NT2/D1 (cell line): ENCODE measurements at places on chromosomes 3 and 15.

DNA sequence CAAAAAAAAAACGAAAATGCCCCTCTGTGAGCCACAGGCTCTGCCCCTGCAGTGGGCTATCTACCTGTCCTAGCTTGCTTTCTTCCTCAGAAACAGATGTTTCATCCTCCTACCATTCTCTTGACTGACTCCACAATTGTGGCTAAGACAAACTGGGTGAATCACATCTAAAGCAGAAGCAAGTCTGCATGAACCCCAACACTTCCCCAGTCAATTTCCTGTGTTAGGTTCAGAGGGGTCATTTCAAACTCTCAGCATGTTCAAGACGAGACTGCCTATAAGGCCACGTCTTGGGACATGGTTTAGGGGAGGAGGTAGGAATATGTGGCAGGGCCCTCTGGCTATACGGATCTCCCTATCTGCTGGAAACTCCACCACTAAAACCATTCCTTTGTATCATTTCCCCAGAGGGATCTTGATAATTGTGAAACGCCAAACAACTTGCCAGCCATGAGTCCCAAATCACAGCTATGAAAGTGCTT lies 28.6 kb upstream of the ANKDD1A start:
- no peak for DNase-seq

GRCh38 chr15:94230883-94231722 lies at the start of gene MCTP2:
TSS of gene MCTP2 (plus strand) at chr15:94231561. CDS start at chr15:94298266, 66,705 bp downstream.
- peak; percentile 66 for DNase-seq

GRCh38 chr15:66815318-66815717 lies 113.3 kb downstream of the SMAD6 start:
- DNase-seq = no peak

DNA sequence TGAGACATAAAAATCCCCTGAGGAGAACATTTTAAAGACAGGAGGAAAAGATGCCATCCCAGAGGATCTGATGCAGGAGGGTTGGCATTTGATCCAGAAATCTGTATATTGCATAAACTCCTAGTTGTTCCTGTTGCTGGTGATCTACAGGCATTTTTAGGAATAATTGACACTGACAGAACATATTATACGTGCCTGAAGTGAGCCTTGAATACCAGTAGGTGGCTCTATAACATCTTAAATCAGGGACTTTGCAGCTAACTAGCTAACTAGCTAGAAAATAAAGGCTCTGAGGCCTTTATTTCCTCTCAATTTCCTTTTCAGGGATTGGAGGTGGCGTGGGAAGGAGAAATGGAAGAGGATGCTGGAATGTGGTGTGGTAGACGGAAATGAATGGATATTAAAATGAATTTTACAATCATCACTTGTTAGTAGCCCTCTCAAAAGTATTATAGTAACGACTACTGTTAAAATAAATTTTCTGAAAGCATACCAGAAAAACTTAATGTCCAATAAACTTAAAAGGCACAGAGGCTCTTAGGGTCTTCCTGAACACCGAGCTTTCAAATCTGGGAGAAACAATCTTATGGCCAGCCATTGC lies 73.8 kb upstream of the ZBED2 start:
- no peak for DNase-seq

DNA sequence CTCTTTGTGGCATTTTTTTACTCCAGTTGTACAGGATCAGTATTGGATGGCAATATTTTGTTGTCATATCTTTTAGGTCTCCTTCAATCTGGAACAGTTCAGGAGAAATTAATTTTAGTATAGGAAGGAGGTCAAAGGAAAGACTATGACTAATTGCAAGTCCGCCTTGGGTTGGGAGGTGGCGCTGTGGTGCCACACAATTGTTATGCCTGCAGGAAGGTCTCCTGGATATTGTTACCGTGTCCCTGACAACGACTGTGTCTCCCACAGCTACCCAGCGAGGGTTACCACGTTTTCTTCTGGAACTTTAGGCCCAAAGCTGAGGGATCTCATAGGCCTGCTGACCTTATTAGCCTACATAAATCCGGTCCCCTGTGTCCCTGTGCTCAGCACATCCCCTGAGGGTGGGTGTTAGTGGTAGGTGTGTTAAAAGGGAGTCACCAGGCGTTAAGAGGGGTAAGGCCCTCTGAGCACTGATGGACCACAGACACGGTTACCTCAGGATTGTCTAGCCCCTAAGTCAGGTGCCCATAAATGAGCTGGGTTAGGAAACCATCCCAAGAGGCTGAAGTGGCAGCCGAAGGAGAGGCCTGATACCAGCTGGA lies 31.5 kb downstream of the KCNAB1 start:
- peak; percentile 84 for DNase-seq

- no peak for DNase-seq
These were observed 17.2 kb downstream of the TSEN2 start for GRCh38 chr3:12501360-12502020.

- no peak for DNase-seq
These were observed 45.0 kb downstream of the SUCNR1 start for GRCh38 chr3:151918253-151919029.

- DNase-seq = no peak
These were observed 72.0 kb downstream of the LARS2 start for GRCh38 chr3:45460361-45460760.

DNA sequence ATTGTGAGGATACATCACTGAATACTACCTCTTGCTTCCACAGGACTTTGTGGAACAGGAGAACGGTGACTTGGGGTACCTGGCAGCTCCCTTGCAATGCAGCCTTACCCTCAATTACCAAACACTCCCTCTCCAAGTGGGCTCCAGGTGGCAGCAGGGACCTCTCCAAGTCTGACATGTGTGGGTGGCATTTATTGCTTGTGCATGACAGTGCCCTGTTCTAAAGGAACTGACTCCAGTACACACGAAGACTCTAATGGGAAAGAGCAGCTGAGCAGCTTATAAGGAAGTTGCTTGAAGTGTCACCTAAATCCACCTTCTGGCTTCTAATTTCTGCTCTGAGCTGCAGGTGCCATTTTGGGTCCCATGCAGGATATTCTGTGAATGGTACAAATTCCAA lies 174.1 kb upstream of the SLCO3A1 start:
- DNase-seq = no peak

- no peak for DNase-seq
These were observed 64.0 kb downstream of the FLNB start for GRCh38 chr3:58072052-58072762.

DNA sequence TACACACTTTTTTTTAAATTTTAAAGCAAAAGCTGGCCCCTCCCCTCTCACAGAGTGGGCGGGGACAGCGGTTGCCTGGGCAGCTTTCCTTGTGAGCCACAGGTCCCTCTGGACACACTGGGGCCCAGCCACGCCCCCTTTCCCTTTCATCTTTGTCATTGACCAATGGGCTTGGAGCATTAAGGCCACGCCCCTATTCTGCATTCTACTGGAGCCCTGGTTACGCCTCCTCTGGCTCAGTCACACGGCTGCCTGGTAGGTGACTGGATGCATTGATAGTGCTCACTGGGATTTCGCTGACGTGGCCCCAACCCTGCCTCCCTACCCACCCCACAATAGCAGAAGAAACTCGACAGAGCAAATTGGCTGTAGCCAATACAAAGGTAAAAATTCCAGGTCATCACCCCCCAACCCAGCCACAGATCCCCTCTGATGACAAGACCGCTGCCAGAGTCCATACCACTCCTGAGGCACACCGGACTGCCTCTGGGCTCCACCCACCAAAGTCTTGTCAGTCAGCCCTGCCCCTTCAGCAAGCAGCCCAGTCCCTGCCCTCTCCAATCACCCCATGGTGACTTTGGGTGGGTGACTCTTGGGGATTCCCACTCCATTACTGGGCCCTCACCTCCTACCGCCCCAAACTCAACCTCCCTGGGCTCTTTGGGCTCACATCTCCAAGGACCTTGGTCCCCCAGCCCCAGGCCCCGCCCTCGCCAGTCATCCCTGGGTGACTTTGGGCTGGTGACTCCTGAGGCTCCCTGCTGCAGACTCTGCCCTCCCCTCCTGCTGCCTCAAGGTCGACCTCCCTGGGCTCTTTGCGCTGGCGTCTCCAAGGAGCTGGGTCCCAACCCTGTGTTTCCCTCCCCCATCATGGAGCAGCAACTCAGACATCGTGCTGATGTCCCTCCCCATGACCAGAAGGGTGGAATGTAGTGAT lies 112.2 kb upstream of the FAN1 start:
- DNase-seq = no peak

DNA sequence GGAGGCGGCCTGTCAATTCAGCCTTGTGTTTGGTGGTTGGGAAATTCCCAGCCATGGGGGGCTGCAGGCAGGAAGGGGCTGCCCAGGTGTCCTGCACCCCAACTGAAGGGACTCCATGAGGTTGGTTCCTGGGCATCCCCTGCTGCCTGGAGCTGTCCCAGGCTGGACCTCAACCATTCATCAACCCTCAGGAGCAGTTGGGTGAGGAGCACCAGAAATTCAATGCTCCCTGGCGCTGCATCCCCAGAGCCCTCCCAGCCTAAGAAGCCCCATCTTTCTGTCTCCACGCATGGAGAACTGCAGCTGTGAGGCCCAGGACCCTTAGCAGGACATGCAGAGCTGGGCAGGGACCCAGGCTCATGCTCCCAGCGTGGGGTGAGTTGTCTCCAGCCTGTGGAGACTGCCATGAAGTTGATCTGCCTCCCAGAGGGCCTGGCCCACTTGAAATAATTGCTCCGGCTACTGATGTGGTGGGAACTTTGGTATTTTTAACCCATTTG lies 8.0 kb upstream of the SEMA3B start:
- no peak for DNase-seq

GRCh38 chr3:131591394-131592014 lies 88.7 kb upstream of the MRPL3 start:
- DNase-seq = no peak

- peak; percentile 83 for DNase-seq
These were observed 26.7 kb downstream of the NRROS start for GRCh38 chr3:196666001-196666867.

- peak; percentile 87 for DNase-seq
These were observed 89.0 kb upstream of the STRIT1 start for GRCh38 chr3:155382396-155383042.

DNA sequence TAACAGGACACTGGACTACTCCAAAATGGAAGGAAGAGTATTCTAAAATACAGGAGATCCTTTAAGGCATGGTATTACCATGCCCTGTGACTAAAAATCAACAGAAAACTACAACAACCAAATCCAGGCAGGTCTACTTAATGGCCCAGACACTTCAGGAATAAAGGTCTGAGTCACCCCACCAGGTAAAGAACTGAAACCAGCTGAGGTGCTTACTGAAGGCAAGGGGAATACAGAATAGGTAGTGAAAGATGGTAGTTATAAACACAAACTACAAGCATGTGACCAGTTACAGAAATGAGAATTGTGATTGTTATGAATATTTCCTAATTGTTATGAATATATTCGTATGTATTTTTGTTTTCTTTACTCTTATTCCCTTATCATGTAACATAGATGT lies 13.4 kb downstream of the IFT57 start:
- no peak for DNase-seq

- no peak for DNase-seq
These were observed 86.9 kb downstream of the ASB7 start for GRCh38 chr15:100689131-100689899.

GRCh38 chr3:151770956-151771355 lies 37.2 kb downstream of the AADACL2 start:
- DNase-seq = no peak

- no peak for DNase-seq
These were observed 495.2 kb upstream of the TBL1XR1 start for GRCh38 chr3:177692304-177692975.

DNA sequence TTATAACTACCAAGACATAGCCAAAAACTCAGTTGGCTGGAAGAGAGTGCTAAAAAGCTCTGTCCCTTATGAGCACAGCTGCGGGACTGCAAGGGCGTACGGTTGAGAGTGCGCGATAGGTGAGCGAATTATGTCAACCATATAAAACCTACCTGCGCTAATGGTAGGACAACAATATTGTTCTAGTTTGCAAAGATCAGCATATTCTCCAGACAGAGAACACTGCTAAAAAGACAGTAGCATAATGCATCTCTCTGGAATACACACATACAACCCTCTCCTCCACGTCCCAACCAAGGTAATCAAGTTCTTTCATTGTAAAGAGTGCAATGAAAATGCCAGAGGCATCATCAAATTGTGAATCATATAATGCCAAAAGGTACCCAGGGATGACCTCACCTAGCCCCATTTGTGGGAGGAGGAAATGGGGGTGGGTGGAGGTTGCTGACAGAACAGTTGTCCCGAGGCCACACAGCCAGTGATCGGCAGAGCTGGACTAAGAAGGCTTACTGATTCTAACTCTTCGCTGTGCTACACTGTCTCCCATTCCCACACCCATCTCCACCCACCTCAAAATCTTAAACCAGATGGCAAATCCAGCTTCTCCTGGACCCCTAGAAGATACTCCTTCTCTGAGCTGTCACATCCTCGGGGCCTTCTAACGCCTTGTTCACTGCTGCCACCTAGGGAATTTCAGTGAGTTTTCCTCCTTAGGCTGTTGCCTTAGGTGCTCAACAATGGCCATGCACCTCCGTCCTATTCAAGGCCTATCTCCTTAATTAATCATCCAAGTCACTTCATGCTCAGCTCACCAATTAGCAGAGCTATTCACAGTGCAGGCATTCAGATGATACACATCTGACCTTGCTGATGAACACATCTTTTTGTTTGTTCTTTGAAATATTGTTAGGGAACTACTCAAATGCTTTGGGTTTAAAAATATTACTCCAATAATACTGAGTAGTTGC lies 60.7 kb downstream of the RPL22L1 start:
- DNase-seq = peak; percentile 71

GRCh38 chr15:59444081-59444835 lies 6.3 kb downstream of the FAM81A start:
- DNase-seq = no peak

DNA sequence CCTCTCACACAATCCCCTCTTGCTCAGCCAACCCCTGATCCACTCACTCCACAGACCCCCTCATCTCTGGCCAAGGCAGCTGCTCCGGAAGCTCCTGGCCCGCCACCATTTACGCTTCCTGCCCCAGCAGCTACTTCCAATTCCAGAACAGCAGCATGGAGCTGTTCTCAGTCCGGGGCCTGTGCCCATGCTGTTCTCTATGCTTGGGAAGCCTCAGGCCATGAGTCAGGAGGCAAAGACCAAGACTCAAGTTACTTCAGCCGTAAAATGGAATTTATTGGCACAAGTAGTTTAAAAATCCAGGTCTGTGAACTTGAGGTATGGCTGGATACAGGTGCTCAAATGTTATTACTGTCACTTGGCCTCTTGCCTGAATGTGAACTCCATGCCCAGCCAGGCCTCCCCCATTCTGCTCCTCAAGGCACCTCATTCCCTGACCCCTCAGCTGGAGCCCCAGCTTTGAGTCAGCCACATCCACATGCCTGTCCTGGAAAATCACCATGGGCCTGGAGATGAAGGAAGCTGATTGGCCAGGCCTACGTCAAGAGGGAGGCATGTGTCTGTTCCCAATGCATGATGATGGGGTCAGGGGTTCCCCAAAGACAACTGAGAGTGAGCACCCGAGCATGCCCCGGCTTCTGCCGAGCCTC lies 31.4 kb upstream of the CACNA2D2 start:
- no peak for DNase-seq
